ENCODE measurements at places on chromosomes 16 and 17.

DNA sequence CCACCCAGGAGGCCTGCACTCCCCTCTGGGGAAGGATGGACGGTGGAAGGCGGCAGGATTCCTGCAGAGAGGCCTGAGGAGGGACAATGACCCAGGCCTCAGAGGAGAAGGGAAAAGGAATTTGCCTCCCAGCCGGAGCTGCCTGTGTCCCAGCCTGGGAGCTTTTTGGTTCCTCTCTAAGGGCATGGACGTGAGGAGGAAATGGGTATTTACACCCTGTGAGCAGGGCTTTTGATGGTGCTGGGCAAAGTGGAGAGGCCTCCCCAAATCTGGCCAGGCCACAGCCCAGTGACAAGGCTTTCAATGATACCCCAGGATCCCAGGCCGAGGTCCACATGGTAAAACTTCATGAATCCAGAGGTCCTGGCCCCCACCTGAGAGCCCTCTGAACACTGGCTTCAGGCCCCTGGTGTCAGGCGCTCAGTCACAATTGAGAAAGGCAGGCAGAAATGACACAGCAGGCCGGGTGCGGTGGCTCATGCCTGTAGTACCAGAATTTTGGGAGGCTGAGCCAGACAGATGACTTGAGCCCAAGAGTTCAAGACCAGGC, 56.0 kb upstream of the DOC2B start:
- DNase-seq, result no peak

GRCh38 chr17:50328363-50329325, 17.3 kb upstream of the XYLT2 start:
- no peak for DNase-seq

- no peak for DNase-seq
Measured at GRCh38 chr16:86432691-86433090, 77.6 kb upstream of the FOXF1 start.

DNA sequence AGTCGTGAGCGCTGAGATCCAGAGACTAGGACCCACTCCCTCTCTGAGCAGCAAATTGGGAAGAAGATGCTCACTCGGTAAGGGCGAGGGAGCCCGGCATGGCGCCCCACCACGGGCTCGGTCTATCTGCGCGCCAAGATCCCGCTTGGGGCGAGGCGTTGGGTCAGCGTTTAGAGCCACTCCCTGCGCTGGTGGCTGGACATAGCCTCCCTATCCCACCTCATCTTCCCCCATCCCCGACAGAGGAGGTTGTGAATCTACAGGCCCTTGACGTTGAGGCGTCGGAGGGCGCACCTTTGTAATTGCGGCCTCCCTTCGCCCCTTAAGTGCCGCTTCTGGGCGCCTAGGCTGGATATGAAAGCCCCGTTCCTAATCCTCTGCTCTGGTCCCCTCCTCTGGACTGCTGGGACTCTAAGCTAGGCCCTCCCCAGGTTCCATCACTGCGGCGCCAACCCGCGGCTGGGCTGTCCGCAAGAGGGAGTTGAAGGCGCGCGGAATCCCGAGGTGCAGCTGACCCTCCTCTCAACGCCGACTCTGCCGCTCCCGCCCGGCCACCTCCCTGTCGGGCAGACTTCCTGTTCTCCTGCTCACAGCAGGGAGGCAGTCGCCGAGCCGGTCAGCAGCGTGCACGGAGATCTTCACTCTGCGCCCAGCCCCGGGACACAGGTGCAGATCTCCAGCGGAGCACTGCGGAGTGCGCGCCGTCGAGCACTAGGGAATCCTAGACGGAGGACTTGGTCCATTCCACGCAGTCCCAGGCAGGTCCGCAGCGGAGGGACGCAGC, 16.1 kb upstream of the HOXB9 start:
- DNase-seq, result no peak

DNA sequence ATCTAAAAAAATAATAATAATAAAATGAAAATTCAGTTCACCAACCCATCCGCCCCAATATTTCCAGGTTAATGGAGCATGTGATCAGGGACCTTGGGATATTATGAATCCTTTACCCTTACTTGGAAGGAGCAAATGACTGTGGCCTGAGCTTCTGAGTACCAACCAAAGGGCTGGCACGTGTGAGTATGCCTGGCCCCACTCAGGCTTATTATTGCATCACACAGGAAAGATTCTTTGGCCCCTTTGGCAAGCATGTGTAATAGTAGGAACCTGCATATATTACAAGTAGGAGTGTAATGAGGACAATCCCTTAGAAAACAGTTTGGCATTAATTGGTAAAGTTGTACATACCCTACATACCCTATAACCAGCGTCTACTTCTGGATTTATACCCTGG, 7.2 kb upstream of the C17orf78 start:
- no peak for DNase-seq

DNA sequence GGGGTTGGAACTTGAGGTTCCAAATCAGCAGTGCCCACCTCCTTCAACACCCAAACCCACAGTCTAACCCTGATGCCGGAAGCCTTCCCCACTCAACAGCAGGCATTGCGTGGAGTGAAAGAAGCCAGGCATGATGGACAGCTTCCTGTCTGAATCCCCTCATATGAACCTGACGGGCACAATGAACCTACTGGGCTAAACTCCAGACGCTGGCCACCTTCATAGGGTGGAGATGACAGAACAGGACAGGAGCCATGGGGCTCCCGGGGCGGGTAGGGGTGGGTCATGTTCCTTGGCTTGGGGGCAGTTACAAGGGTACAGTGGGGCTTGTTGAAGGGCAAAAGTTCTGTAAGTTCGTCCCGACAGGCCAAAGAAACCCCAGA, 460 bp upstream of the HSBP1 start:
- DNase-seq, result peak; percentile 62

- DNase-seq, result no peak
Measured at GRCh38 chr16:4888428-4889135, 41.3 kb downstream of the UBN1 start.

DNA sequence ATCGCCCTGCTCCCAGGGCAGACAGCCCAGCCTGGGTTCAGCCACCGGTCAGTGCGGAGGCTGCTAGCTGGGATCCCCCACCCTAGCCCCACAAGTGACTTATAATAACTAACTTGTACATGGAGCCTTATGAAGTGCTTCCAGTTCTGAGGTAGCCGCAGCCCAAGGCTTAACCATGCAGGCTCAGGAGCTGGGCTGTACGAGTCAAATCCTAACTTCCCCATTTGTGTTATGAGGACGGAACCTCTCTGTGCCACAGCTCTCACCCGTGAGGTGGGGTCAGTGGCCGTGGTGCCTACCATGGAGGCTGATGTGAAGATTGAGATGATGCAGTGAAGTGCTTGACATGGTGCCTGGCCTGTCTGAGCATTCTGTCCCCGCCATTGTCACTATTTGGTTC, 27.8 kb upstream of the GOSR2 start:
- no peak for DNase-seq

DNA sequence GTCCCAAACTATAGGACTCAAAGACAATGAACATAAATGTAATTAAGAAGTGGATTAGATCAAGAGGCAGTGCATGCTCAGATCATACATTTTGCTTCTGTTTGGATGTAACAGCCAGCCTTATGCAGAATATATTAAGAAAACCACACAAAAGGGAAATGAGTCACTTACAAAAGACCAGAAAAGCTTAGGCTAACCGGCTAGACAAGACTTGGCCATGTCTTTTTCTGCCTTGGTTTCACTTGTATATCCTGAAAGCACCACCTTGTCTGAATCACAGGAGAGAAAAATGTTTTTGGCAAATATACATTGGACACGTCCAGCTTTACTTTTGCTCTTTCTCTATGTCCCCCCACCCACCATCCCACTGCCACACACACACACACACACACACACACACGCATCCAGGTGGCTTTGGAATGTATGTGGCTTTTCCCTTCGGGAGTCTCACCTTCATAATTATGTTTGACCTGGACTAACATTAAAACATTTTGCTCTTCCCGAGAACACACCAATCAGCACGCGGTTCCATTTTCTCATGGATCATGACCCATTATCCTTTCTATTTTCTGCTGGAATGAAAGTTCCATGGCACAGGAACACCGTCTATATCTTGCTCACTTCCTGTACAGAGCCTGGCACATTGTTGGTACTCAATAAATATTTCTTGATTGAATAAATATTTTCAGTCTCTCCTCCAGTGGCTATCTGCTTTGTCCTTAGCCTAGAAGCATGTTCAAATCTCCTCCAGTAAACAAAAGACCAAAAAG, 64.6 kb downstream of the CDK5R1 start:
- DNase-seq, result no peak

DNA sequence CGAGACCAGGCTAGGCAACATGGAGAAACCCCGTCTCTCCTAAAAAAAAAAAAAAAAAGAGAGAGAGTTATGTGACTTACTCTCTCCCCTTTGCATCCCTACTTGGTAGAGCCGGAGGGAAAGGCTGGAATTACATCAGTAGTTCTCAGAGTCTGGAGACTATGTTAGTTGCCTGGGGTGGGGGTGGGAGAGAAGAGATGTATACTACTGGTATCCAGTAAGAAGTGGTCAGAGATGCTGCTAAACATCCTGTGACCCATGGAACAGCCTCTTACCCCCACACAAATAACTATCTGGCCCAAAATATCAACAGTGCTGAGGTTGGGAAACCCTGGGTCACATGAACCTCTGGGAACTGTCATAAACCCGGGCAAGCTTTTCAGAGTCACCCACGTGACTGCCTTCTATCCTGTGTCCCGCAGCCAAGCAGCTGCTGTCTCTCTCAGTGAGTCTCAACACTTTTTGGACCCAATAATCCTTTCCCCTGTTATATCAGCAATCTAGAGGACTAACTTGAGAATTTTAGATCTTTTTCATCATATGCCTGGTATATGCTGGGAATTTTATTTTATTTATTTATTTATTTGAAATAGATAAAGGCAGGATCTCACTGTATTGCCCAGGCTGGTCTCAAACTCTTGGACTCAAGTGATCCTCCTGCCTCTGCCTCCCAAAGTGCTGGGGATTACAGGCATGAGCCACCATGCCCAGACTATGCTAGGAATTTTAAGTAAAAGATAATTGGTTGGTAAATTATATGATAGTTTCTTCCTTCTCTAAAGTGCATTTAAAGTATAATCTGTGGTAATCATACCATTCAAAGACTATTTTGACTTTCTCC, 8.7 kb downstream of the EIF1 start:
- DNase-seq, result peak; percentile 88

- DNase-seq, result no peak
Measured at GRCh38 chr17:78446833-78447232, 68.4 kb downstream of the PGS1 start.

DNA sequence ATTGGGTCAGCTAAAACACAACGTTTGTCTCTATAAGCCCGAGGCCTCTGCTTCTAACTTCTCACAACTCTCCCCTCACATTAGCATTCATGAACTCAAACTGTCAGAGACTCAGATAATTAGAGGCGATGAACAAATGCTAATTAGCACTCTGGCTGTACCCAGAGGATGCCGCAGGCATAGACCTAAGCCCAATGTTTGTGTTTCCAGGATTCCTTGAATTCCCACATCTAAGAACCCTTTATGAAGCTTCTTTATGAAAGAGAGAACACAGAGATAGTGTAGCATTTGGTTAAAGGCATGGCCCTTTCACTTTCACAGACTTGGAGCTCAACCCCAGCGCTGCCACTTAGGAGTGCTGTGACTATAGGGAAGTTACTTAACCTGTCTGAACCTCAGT, 512.2 kb downstream of the GRIN2A start:
- DNase-seq, result no peak

DNA sequence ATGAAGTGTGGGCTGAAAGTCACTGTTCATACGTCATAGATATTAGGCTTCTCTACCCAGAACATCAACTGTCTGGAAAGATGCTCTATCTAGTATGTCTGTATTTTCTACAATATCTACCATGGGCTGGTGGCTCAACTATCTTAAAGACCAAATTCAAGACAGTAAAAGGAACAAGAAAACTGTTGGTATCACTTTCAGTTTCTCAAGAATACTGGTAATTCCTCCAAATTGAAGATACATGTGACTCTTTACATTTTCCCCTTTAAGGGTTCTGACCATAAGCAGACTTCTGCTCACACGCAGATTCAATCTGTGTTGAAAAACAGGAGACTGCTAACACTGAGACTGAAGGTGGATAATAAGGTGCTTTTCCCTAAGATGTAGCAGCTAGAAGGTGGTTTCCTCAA, 24.2 kb downstream of the XPO6 start:
- DNase-seq, result no peak

- no peak for DNase-seq
Measured at GRCh38 chr16:51797669-51798259, 646.7 kb upstream of the SALL1 start.

GRCh38 chr17:73340093-73340596, 28.3 kb upstream of the CDC42EP4 start:
- no peak for DNase-seq

- DNase-seq, result no peak
Measured at GRCh38 chr17:1421470-1421869, 21.4 kb upstream of the YWHAE start.

DNA sequence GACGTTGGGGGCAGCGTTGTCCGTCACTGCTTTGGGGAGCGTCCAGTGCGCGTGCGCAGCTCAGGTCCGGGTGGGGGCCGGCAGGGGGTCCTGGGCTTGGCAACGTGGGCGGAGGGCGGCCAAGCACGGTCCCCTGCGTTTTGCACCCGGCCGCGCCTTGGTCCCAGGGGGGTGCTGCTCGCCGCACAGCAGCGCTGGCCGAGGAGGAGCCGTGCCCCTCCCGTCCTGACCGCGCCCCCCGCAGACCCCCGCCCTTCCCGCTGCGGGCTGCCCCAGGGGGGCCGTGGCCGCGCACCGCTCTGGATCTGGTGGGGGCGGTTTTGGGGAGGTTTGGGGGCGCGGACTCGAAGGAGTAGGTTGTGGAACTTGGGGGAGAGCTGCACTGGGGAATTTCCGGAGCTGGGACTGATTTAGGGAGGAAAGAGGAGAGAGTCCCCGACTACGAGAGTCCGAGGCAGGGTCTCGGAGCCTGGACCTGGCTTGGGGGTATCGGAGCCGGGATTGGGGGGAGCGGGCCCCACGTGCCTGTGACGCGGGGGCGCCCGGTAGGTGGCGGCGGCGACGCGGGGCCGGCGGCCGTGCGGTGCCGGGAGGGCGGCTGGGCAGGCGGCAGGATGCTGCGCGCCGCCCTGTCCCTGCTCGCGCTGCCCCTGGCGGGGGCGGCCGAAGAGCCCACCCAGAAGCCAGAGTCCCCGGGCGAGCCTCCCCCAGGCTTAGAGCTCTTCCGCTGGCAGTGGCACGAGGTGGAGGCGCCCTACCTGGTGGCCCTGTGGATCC, at the start of gene SLC9A5:
Gene SLC9A5, plus strand, starts transcription at position 579 of the 777 bp plus-strand sequence. Its CDS starts 36 bp downstream, at position 615.
- DNase-seq, result peak; percentile 25

DNA sequence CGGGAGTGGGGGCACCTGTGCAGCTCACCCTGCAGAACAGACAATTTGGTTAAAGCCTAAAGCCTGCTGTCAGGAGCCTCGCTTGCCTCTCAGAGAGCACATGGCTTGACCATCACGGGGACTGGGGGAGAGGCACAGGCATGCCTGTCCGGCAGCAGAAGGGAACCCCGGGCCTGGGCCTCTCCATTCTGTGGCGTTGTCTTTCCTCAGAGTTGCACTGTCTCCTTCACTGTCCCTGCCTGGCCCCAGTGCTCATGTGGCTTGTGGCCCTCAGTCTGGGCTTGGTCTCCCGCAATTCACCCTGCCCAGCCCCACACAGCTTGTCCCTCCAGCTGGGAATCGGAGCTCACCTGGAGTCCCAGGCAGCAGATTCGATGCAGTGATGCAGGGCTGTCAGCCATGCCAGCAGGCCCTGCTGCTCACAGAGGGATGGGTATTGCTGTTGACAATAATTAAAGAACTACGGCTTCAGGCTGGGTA, 189.9 kb downstream of the SEC14L1 start:
- DNase-seq, result no peak
